MV-4-11 (cell line): ENCODE measurements at places on chromosomes 4 and X.
A peak's percentile ranks its signal among the peaks of the same experiment; 100 is the strongest.

DNA sequence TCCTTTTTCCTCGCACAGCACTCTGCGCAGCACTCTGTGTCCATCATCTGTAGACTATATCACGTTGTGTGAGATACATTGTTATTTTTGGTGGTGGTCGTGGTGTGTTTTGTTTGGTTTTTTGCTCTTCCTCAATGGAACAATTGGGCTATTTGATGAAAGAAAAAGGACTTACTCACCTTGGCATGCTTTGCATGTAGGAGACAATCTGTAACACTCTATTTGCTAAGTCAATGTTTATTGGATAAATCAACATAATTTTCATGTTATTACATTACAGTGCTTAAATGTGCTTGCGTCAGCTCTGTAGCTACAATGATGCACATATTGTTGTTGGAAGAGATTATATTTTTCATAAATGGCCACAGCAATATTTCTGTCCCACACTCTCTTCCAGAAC is 12.5 kb upstream of the CD99 start:
- no peak for DNase-seq

- no peak for DNase-seq
These were observed 986 bp downstream of the HDAC6 start for GRCh38 chrX:48802905-48803200.

- peak; percentile 39 for DNase-seq
These were observed 5.4 kb downstream of the SCARB2 start for GRCh38 chr4:76208005-76208765.

DNA sequence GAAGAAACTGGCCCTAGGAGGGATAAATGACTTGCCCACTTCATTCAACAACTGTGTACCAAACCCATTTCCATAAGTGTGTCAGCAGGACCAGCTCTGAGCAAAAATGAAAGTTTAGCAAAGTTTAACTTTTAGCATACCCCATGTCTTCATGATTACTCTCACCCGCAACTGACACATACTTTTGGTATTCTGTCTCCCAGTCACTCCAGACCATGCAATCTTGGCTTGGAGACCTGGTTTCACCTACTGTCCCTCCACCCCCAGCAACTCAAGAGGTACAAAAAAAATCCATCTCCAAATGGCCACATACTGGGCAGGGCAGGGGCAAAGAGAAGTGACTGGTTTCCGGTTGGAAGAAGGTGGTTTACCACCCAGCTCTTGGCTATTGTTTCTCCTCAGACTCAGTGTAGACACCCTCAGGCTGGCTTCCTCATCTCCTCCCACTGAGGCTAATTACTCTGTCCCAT is 79.8 kb downstream of the RLIM start:
- DNase-seq: no peak

DNA sequence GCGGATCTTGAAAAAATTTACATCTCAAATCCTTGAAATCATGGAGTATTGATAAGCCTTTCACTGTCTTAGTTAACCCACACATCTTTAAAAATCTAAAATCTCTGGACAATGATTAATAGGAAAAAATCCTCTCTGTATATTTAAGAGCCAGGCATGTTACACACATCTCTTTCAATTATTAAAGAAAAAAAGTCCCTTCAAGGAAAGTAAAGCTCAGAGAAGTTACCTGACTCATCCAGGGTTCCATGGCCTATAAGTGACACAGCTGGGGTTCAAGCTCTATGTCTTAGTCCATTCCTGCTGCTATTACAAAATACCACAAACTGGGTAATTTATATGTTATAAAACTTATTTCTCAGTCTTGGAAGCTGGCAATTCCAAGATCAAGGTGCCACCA is 14.2 kb upstream of the FGF16 start:
- DNase-seq: no peak

GRCh38 chr4:24668956-24669355 is 84.6 kb upstream of the DHX15 start:
- no peak for DNase-seq

DNA sequence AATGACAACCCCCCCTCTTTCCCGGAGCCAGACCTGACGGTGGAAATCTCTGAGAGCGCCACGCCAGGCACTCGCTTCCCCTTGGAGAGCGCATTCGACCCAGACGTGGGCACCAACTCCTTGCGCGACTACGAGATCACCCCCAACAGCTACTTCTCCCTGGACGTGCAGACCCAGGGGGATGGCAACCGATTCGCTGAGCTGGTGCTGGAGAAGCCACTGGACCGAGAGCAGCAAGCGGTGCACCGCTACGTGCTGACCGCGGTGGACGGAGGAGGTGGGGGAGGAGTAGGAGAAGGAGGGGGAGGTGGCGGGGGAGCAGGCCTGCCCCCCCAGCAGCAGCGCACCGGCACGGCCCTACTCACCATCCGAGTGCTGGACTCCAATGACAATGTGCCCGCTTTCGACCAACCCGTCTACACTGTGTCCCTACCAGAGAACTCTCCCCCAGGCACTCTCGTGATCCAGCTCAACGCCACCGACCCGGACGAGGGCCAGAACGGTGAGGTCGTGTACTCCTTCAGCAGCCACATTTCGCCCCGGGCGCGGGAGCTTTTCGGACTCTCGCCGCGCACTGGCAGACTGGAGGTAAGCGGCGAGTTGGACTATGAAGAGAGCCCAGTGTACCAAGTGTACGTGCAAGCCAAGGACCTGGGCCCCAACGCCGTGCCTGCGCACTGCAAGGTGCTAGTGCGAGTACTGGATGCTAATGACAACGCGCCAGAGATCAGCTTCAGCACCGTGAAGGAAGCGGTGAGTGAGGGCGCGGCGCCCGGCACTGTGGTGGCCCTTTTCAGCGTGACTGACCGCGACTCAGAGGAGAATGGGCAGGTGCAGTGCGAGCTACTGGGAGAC is 1.6 kb downstream of the PCDH10 start:
- no peak for DNase-seq

DNA sequence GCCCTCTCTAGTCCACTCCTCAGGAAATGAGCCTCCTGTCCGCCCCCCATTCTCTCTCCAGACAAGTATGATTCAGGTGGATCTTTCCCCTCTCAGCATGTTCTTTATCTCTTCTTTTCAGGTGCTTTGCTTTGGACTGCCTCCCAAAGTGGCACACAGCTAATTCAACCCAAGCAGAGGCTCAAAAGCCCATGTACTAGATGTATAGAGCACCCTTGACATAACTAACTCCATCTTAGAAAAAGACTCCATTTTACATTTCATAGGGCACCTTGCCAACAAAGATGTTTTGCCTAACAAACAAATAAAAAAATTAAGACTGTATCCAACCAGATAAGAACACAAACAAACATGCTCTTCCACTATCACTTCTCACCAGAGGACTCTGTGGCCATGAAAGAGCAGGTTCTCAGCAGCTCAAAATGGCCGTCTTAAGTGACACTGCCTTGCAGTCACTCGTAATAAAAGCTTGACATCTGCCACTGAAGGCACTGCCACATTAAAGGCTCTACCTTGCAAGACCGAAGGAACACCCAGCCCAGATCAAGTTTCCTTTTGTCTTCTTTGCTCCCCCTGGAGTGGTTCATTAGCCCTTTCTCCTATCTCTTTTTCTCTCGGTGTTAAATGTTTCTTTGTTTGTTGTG is 84.9 kb upstream of the TAB3 start:
- no peak for DNase-seq
